Activated CD8-positive, alpha-beta memory T cell treated with anti-CD3 and anti-CD28 coated beads for 24 hours (primary cell): ENCODE measurements at places on chromosomes 5 and 9.

DNA sequence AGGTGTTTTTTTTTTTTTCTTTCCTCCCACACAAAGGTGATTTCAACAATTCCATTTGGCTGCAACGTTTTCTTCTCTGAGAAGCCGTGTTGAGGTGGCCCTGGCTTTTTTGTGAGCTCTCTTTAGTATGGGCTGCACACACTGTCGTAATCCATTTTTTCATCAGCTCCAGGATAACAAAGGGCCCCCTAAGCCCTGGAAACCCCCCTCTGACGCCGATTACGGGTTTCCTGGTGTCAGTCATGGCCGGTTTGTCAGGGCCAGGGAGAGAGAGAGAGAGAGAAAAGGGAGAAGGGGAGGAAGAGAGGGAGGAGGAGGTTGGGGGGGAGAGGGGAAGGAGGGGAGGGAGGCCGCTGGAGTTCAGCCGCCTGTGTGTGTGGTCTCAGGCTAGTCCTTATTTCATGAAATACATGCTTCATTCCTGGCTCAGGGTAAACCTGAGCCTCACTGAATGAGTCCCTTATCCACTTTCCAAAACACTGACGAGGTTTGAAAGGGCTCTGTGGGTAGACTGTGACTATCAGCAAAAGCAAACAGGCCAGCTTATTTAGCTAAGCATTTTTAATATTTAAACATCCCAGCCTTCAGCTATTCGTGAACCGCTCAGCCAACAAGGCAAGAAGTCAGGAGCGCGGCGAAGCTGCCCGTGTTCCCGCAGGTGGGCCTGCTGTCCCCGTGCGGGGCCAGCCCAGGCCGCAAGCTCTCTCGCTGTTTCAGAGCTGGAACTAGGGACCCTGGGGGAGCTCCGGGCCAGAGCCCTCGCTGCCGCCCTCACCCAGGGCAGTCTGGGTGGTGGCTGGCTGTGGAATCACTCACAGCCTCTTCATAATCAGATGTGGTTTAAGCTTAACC is 172.8 kb downstream of the ERCC6L2 start:
- peak; percentile 69 for DNase-seq

GRCh38 chr9:128528445-128529160 is 23.8 kb upstream of the SPTAN1 start:
- DNase-seq = no peak

DNA sequence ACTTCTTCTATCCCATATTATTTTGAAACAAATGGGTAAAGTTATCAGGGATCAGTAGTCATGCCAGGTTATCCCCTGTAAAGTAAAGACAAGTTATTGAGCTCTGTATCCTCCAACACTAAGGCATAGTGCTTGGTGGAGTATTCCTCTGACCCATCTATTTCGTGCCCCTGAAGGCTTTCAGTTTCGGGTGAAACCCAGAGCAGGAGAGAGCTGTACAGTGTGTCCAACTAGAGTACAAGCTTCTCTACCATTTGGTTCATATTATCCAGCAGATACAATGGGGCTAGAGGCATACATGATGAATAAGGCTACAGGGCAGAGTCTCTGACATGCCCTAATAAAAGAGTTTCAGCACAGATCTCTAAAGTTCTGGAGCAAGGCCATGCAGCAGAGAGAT is 3.2 kb upstream of the SLC22A4 start:
- no peak for DNase-seq

DNA sequence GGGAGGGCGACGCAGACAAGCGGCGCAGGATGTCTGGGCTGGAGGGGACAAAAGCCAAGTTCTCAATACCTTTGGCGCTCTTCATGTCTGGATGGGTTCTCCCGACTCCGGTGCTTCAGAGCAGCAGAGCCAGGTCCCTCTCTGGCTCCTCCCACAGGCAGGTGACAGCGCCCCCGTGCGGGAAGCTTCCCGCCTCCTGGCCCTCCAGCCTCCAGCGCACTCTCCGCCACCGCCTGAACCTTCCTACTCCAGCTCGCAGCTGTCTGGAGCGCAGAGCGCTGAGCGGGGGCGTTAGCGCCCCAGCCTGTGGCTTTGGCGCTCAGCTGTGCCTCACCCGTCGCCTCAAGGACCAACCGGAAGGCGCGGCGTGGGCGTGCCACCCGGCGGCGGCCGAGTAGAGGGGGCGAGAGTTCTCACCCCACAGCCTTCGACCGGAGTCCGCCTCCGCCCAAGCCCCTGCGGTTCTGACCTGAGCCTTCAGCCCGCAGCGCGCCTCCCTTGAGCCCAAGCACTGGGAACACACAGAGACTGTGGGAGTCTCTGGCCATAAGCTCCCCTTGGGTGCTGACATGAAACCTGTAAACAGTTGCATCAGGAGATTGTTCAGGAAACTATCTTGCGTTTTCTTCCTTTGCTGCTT is at the start of gene SLCO4C1:
Gene SLCO4C1 (minus strand): TSS at position 107 of the 640 bp plus-strand sequence. CDS start 22 bp downstream, at position 85.
- peak; percentile 87 for DNase-seq

DNA sequence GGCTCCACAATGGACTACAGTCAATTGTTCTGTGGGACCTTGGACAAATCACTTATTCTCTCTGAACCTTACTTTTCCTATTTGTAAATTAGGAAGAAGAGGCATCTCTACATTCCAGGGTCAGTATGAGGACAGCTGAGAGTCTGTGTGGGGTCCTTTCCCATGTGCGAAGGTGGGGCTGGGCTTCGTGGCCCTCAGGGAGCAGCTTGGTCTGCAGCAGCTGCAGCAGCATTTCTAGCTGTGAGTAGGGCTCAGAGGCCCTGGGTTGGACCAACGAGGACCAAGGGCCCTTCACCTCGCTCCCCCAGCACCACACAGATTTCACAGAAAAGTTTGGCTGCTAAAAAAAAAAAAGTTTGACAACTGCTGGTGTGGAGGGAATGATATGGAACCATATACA is 9.4 kb upstream of the DDX41 start:
- DNase-seq = no peak

DNA sequence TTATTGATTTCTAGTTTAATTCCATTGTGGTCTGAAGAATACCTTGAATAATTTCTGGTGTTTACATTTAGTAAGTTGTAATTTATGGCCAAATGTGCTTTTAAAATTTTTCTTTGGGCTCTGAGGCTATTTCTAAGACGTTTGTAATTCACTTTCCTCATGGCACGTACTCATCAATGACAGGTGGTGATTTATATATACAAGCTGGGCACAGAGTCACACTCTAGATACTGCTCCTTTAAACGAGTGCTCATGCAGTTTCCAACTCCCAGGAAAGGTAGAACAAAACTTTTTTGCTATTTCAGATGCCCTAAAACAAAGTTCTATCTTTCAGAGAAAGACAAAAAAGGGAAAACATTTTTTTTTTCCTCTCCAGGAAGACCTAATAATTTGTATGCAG is 146.9 kb downstream of the AUH start:
- DNase-seq = no peak

DNA sequence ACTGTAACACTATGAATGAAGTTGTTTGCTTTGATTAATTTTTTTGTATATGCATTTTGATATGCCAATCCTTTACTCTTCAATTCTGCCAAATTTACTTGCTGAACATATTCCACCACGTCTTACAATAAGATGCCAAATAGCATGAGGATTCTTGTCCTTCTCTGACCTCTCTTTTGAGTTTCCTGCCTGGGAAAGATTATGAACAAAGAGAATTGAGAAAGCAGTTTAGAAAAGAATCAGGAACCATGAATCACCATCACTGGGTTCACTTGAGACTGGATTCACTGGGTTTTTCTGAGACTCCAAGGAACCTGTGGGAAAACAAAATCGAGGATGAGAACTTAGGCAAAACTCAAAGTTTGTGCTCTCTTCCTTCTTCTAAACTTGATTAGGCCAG is 256.5 kb downstream of the CETN3 start:
- DNase-seq = no peak

DNA sequence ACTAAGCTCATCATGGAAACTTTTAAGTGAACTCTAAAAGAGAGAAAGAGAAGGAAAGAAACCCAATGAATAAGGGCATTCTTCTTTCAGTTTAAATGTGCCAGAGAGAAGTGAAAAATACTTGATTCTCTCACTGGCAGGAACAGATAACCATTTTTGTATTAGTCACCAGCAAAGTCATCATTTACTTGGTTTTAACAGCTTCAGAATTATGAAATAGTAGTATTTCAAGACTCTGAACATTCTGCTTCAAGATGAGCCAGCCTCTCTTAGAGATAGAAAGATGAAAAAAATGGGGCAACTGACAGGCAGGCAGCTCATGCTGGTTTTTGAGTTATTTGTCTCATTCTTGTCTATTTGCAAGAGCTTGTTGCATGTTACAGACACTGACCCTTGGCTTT is 103.5 kb downstream of the GCNT1 start:
- DNase-seq = no peak
